Fibroblast of lung (primary cell): ENCODE measurements at places on chromosomes 1 and 21. TPM values are rescaled to one million over a fixed set of nuclear protein-coding genes. Genes with fewer than 3 reads are reported as not detected.

ITGB3BP gene
- 12.6 and 21.3 TPM in 2 replicates for total RNA-seq

VPS72 gene
- 42.9 and 47.5 TPM in 2 replicates for total RNA-seq

CNKSR1 gene
- not detected in 2 replicates for total RNA-seq

GBP5 gene
- under 0.01 and 0.17 TPM in 2 replicates for total RNA-seq

ENAH gene
- total RNA-seq: 85.0 and 93.7 TPM in 2 replicates

COL8A2 gene
- 18.5 and 31.0 TPM in 2 replicates for total RNA-seq

DCAF6 gene
- 64.4 and 71.1 TPM in 2 replicates for total RNA-seq

CAPZB gene
- total RNA-seq: 77.6 and 104 TPM in 2 replicates

DYNLT5 gene
- under 0.01 and 0.50 TPM in 2 replicates for total RNA-seq

PGBD5 gene
- 0.17 and 0.51 TPM in 2 replicates for total RNA-seq

- DNase-seq: no peak
These were observed 213.5 kb upstream of the NRIP1 start for GRCh38 chr21:15278279-15278678.

DNA sequence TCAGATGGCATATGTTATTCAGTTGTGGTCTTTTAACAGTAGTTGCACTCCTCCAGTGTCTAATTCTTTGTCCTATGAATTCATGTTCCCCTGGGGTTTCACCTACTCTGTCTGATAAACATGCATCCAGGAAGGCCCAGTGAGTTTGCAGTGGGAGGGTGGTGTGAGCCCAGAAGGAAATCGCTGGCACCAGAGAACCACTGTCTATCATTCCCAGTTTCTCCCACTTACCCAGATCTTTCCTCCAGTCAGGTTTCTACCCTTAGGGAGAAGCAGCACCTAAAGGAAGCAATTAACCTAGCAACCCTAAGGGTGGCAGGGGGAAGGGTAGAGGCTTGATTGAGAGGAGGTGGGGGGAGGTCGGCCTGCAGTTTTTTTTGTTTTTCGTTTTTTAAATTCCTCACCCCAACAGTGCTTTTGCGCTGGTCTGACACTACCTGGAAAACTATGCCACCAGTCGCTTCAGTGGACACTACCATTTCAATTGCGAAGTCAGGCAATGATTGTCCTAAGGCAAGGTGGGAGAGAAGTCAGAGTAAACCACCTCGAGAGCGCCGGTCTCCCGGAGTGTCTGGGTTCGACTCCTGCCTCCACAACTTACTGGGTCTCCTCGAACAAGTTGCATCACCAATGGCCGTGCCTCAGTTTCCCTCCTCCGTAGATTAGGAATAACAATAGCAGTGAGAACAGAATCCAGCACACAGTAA, 766 bp upstream of the SLC44A3 start:
- no peak for DNase-seq

GRCh38 chr1:58290685-58291372, 255.7 kb downstream of the OMA1 start:
- peak; percentile 25 for DNase-seq

DNA sequence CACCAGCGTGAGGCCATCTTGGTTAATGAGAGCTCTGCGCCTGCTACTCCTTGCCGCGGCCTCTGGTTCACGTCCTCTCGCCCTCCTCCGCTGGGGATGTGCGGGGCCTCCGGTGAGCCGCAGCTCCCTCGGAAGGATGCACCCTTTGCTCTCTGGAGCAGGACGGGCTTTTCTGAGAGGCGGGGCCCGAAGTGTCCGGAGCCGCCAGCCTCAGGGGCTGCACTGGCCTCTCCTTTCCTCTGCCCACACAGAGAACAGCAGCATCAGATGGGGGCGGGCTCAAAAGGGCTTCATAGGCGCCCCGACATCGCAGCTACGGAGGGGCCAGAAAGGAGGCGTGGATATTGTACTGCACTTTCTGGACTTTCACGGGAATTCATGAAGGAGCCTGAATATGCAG, 284.7 kb downstream of the CAMTA1 start:
- no peak for DNase-seq

DNA sequence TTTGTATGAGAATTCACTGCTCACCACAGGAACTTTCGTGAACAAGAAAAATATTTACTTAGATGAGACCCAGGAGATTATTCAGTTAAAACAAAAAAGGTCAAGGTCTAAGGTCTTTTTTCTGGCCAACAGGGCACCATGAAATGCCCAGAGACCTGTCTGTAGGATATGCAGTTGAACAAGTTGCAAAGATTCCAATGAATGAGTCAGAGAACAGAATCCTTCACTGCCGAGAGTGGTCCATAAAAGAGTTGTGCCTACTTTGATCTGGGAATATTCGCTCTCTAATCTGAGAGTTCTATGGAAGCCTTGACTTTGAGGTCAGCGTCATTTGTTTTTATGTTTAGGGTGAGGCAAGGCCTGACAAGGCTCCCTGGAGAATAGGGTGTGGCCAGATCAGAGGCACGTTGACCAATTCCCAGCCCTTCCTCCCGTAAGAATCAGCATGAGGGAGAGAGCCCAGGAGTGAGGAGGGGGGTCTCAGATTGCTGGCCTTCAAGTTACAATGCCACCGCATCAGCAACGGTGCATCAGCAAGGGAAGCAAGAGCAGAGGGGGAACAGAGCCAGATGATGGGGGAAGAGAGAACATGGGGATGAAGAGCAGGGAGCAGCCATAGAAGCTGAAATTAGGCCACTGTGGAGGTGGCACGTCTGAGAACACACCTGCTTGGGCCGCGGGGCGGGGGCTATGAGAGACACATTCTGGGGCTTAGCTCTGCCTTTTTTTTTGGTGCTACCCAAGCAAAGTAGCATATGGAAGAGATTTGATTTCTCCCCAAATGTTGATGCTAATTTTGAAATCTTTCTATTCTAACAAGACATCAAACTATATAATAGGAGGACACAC, 206.4 kb upstream of the RAB4A start:
- DNase-seq: no peak

- DNase-seq: peak; percentile 54
These were observed 53.2 kb upstream of the LYST start for GRCh38 chr1:235919833-235920441.

DNA sequence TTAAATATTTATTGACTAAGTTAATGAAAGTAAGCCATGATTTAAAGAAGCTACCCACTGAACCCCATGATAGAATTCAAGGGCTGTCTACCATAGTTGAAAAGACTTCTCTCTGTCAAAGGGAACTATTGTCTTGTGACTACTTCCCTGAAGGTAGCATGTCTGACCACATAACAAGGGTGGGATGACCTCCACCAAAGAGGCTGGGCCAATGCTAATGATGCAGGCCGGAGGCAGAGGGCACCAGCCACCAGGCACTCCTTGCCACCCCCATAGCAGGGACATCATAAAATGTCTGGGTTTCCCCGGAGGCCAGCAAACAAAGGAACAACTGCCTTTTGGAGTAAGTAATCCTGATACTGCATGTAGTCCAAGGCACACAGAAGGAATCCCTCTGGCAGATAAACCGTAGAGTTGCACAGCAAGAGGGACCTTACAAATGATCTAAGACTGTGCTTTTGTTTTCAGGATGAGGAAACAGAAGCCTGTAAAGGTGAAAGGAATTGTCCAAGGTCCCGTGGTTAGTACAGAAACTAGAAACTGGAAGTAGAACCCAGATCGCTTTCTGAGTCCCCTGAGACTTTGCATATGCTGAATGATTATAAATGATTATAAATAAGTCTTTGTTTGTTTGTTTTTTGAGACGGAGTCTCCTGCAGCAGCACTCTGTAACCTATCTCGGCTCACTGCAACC, 33.5 kb upstream of the ITPKB start:
- no peak for DNase-seq

GRCh38 chr1:160377585-160378206, 10.8 kb downstream of the NHLH1 start:
- DNase-seq: peak; percentile 68

DNA sequence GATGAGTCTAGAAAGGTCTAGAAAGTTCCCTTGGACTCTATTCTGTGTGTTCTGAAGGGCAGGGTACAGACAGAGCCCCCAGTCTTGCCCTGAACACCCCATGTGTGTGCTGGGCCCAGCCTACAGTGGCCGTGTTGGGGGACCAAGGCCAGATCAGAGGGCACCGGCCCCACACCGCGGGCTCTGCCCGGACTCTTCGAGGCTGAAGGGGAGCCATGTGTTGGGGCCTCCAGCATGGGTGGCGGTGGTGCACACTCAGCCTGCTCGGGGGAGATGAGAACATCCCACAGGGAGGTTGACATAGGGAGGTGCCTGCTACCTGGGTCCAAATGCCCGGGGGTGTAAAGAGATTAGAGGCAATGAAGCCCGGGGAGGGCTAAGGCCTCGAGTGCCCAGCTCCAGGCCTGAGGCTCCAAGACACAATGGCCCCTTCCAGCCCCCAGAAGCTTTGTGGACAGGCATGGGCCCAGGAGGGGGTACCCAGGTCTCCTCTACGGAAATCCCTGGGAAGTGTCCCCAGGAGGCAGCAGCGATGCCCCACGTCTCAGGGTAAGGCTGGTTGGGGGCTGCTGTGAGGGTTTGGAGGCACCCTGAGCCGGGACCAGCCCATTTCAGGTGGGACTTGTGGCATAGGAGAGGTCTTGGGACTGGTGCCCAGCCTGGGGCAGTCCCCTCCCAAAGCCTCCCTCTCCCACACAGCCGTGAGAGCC, 12.1 kb downstream of the ARHGEF16 start:
- no peak for DNase-seq

DNA sequence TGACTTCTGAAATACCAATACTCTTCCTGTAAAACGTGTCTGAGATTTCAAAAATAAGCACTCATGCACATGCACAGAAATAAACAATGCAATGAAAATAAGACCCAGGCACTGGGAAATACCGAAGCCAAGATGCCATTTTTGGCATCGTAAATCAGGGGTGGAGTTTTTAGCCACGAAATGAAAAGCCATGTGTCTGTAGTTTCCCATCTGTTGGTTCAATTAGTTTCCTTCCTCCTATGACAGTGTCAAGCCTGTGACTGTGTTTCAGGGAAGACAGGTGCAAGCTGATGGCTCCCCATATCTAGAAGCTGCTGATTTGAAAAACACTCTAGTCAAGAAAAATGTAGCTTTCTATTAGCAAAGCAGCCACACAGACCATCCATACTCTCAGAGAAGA, 480.4 kb upstream of the CAMK1G start:
- DNase-seq: no peak

GRCh38 chr1:153526132-153526543, 9.7 kb downstream of the S100A6 start:
- DNase-seq: no peak

- DNase-seq: no peak
These were observed 44.5 kb downstream of the TAS1R2 start for GRCh38 chr1:18814874-18815531.

- peak; percentile 48 for DNase-seq
These were observed 18.7 kb downstream of the CNTN2 start for GRCh38 chr1:205061665-205062069.

- DNase-seq: peak; percentile 81
These were observed 16.9 kb downstream of the PSMB4 start for GRCh38 chr1:151416231-151416630.

DNA sequence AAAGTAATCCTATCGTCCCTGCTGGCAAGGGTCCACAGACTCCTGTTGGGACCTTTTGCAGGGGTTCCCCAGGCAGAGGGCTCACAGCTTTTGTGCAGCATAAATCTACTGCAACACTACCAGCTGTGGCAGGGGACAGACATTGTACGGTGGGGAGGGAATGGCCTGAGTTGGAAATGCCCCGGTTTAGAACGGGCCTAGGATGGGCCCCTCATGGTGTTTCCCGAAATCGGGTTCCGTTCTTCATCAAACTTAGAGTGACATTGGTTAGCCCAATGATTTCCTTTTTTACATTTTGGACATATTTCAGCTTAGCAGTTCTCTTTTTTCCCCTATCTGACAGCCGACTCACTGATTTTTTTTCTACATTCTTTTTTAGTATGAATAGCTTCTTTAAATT, 26.5 kb upstream of the SAMD11 start:
- no peak for DNase-seq

DNA sequence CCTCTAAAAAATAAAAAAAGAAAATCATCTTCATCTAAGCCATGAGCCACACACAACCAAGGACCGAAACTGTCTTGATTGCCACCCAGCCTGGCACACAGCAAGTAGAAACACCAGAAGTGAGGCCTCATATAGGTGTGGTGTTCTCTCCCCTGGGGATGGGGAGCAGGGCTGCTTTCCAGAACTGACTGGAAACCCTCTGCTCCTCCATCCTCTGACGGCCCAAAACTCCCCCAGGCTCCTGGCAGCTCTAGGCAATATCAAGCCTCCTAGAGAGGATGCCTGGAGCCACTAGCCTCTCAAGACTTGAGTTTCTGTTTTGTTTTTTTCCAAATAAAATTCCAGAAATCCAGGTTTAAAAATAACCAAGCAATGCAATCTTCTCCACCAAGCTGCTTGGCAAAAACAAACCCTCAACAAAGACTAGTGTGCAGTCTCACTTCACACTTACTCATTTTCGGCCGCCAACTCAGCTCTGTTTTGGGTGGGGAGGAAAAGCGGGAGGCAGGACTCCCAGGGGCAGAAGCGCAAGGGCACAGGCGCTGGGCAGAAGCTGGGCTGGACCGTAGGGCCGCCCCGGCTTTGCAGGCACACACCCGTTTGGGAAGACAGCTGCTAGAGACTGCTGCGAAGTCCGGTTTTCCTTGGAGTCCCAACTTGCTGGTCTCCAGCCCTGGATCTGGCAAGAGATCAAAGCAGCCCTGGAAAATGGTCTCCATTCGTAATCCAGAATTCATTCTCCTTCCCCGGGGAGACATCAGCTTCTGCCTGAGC, 78.2 kb upstream of the CAPZB start:
- peak; percentile 70 for DNase-seq

- DNase-seq: no peak
These were observed 31.9 kb downstream of the NEK2 start for GRCh38 chr1:211643324-211644212.

GRCh38 chr1:154418923-154419619, 13.9 kb downstream of the IL6R start:
- no peak for DNase-seq

- no peak for DNase-seq
These were observed 311.7 kb downstream of the KCNH1 start for GRCh38 chr1:210822241-210822640.

DNA sequence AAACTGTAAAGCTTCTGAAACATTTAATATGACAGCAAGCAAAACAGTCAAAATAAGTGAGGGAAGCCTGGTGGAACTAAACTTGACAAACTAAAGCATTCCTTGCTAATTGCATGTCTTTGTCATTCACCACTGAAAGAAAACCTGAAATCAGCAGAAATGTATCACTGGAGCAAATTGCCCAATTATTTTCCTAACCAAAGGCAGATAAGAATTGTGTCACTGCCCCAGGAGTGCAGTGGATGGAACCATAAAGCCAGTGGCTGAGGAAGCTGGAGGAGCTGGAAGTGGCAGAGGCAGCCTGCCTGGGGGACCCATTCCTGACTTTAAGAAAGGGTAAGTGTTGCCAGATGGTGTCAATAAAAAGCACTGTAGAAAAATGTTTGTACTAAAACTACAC, 2.7 kb upstream of the SLC30A10 start:
- no peak for DNase-seq

- DNase-seq: peak; percentile 53
These were observed 15.3 kb downstream of the SLC16A4 start for GRCh38 chr1:110375490-110375889.

DNA sequence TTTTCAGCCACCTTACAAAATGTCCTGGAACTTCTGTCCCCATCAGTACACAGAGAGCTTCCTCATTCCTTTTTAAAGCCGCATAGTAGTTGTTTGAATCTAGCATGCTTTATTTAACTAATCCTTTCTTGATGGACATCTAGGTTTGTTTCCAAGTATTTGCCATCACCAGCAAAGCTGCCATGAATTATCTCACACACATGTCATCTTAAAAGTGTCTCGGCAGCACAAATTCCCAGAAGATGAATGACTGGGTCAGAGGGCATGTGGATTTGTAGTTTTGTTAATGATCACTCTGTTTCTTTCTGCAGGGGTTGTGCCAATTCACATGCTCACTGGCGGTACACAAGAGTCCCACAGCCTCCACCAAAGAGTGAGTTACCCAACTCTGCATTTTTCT, 68.3 kb downstream of the CLIC6 start:
- peak; percentile 49 for DNase-seq

- no peak for DNase-seq
These were observed at the start of gene OR2AJ1 for GRCh38 chr1:247924868-247925267. Gene OR2AJ1, plus strand, starts transcription at chr1:247924889. Its CDS starts 8,880 bp downstream, at chr1:247933769.
